ENCODE measurements at places on chromosomes 7 and 10. TPM values are rescaled to one million over a fixed set of nuclear protein-coding genes. Genes with fewer than 3 reads are reported as not detected.

The NSUN6 gene
- 23.8 TPM for total RNA-seq

The EN2 gene
- not detected for total RNA-seq

The DNAH11 gene
- 0.70 TPM for total RNA-seq

The PSD gene
- 11.7 TPM for total RNA-seq

The SVOPL gene
- total RNA-seq: not detected

The HOXA3 gene
- total RNA-seq: not detected

The ASB10 gene
- not detected for total RNA-seq

The TYW1B gene
- total RNA-seq: 4.7 TPM

The TSPAN15 gene
- total RNA-seq: 1.8 TPM

GRCh38 chr10:112875476-112876267 lies 74.4 kb upstream of the TCF7L2 start:
- no peak overlapping the region for H3K4me3 ChIP-seq
- H3K36me3 ChIP-seq: peaks cover 2% of the 10 kb centered on the region
- DNase-seq: peak; percentile 2
- H3K27ac ChIP-seq: no peak overlapping the region
- peaks cover 8% of the 10 kb centered on the region for H3K27me3 ChIP-seq
- no peaks in the 10 kb centered on the region for H3K4me1 ChIP-seq

- no peaks in the 10 kb centered on the region for H3K27me3 ChIP-seq
- H3K27ac ChIP-seq: no peak overlapping the region
- peaks cover 15% of the 10 kb centered on the region for H3K36me3 ChIP-seq
Observed at GRCh38 chr10:28127881-28128280, 129.0 kb upstream of the ODAD2 start.

DNA sequence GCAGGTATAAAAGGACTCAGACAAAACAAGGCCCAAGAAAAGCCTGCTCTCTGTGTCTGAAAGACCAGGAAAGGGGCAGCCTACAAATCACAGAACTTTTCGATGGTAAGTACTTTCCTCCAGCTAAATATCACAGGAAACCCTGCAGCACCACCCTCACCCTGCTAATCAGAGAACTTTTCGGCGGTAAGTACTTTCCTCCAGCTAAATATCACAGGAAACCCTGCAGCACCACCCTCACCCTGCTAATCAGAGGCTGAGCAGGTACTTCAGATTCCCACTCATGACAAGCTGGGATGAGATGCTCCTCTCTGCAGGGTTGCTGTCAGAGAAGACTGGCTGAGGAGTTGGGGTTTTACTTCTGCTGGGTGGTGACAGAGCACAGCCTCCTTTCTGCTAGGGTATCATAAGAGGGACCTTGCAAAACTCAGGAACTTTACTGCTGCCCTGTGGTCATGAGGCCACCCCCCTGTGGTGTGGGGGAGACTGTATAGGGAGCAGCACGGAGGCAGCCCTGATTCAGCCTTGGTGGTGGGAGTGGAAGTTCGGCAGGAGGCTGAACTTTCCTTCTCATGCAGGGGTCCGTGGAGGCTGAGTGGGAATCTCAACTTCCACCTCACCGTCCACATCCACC lies 7.2 kb downstream of the WDR37 start:
- no peak for DNase-seq
- H3K27ac ChIP-seq: peak overlapping the region; percentile 95
- no peaks in the 10 kb centered on the region for H3K27me3 ChIP-seq
- H3K4me1 ChIP-seq: peaks cover 70% of the 10 kb centered on the region
- H3K4me3 ChIP-seq: peak overlapping the region; percentile 71

DNA sequence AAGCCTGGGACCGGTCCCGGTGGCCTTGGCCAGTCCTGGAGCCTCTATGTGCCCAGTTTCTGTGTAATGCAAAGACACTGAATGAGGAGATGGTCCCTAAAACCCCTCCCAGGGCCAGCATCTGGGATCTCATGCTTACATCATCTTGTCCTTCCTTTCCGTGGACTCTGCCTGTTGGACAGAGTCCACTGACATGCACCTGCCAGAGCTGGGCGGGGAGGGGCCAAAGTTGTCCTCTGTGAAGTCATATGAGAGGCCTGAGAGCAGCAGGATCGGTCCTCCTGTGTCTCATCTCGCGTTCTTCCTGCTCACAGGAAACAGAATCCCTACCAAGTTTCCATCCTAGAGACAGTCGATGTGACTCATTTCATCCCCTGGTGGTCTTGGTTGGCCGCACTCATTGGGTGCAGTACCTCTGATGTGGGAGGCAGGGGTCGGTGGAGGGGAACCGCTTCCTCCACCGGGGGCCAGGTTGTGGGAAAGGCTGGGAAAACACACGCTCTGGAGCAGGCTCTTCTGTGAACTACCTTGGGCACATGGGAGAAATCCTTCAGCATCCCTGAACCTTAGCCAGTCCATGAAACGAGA lies 389.6 kb upstream of the PODXL start:
- H3K27ac ChIP-seq: no peak overlapping the region
- DNase-seq: no peak
- peaks cover 33% of the 10 kb centered on the region for H3K27me3 ChIP-seq
- no peaks in the 10 kb centered on the region for H3K36me3 ChIP-seq
- no peak overlapping the region for H3K4me3 ChIP-seq

DNA sequence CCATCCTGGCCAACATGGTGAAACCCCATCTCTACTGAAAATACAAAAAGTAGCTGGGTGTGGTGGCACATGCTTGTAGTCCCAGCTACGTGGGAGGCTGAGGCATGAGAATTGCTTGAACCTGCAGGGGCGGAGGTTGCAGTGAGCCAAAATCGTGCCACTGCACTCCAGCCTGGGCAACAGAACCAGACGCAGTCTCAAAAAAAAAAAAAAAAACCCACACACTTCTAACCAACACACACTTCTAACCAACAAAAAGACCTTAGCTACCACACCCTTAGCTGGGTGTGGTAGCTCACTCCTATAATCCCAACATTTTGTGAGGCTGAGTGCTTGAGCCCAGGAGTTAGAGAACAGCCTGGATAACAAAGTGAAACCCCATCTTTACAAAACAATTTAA lies 33.9 kb upstream of the SPOCK2 start:
- peaks cover 39% of the 10 kb centered on the region for H3K4me1 ChIP-seq
- H3K36me3 ChIP-seq: peaks cover 7% of the 10 kb centered on the region

DNA sequence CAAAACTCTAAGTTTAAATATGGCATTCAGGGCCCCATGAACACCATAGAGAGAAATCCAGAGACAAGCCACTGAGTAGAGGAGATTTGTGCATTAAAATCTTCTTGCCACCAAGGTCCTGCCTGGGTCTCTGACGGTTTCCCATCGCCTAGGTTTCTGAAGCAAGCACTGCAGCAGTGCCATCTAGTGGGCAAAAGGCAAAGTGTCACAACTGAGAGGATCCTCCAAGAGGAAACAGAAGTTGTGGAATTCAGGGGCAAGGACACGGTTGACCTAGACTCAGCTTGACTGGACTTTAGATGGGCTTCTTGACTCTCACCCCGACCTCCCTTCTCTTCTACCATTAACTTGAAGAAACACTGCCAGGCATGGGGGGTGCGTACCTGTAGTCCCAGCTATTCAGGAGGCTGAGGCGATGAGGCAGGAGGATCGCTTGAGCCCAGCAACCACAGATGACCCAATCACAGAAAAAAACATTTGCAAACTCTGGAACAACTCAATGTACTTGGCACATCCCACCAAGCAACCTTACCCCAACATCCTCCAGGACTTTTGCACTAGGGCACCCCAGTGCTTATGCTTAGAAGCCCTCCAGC lies 604.1 kb downstream of the GALNT17 start:
- H3K27me3 ChIP-seq: peaks cover 7% of the 10 kb centered on the region
- H3K4me1 ChIP-seq: no peaks in the 10 kb centered on the region
- H3K4me3 ChIP-seq: no peak overlapping the region
- peak; percentile 32 for DNase-seq
- H3K27ac ChIP-seq: no peak overlapping the region

- H3K4me3 ChIP-seq: no peak overlapping the region
- H3K36me3 ChIP-seq: no peaks in the 10 kb centered on the region
- no peak for DNase-seq
- peaks cover 6% of the 10 kb centered on the region for H3K4me1 ChIP-seq
- H3K27ac ChIP-seq: no peak overlapping the region
Observed at GRCh38 chr10:78524342-78524741, 490.7 kb downstream of the RPS24 start.

DNA sequence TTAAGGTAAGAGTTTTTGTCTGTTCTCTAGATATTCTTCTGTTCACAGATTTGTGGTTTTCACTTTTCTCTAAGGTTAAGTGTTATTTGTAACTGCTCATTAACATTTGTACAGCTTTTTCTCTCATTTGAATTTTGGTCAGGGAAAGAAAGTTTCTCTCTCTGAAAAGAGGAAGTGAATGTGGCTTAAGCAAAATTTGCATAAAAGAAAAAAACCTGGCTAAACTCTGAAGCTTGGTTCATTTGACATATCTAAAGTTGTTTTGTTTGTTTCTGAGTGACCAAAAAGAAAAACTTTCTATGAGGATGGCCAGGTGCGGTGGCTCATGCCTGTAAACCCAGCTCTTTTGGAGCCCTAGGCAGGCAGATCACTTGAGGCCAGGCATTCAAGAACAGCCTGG lies 22.0 kb upstream of the SLC26A4 start:
- H3K27me3 ChIP-seq: peaks cover 63% of the 10 kb centered on the region
- H3K4me1 ChIP-seq: peaks cover 16% of the 10 kb centered on the region
- no peak for DNase-seq

GRCh38 chr7:121587435-121587834 lies 191.3 kb upstream of the FAM3C start:
- H3K4me3 ChIP-seq: no peak overlapping the region
- DNase-seq: no peak
- no peaks in the 10 kb centered on the region for H3K36me3 ChIP-seq
- no peaks in the 10 kb centered on the region for H3K4me1 ChIP-seq
- H3K27ac ChIP-seq: no peak overlapping the region

- peaks cover 13% of the 10 kb centered on the region for H3K27me3 ChIP-seq
- peaks cover 54% of the 10 kb centered on the region for H3K4me1 ChIP-seq
- no peak for DNase-seq
- H3K27ac ChIP-seq: no peak overlapping the region
- peaks cover 7% of the 10 kb centered on the region for H3K36me3 ChIP-seq
Observed at GRCh38 chr7:155211173-155211572, 86.5 kb upstream of the INSIG1 start.

GRCh38 chr10:4283846-4284610 lies 499.0 kb upstream of the KLF6 start:
- H3K4me3 ChIP-seq: no peak overlapping the region
- no peak for DNase-seq
- H3K27ac ChIP-seq: no peak overlapping the region
- H3K4me1 ChIP-seq: peaks cover 12% of the 10 kb centered on the region

DNA sequence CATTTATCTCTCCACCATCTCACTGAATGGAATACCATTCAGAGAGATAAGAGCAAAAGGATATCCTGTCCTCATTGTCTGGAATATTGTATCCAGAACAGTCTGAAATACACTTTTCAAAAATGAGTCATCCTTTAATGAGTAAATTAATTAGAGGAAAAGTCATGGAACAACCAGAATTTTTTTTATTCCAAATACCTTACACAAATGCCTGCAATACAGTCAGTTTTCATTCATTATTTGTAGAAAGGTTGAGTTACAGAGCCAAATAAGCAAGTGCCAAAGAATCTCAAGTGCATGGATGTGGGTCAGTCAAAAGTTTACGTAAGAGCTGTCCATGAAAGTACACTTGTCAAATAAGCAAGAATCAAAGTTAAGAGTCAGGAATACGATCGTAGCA lies 482.6 kb downstream of the IPMK start:
- no peaks in the 10 kb centered on the region for H3K36me3 ChIP-seq
- DNase-seq: no peak
- no peak overlapping the region for H3K4me3 ChIP-seq
- H3K27me3 ChIP-seq: no peaks in the 10 kb centered on the region

GRCh38 chr10:60208676-60209269 lies 180.9 kb downstream of the ANK3 start:
- H3K27ac ChIP-seq: no peak overlapping the region
- no peak for DNase-seq
- peaks cover 16% of the 10 kb centered on the region for H3K4me1 ChIP-seq
- H3K27me3 ChIP-seq: no peaks in the 10 kb centered on the region

GRCh38 chr7:98630149-98630548 lies 13.1 kb downstream of the NPTX2 start:
- H3K27me3 ChIP-seq: peaks cover 13% of the 10 kb centered on the region
- peaks cover 3% of the 10 kb centered on the region for H3K36me3 ChIP-seq
- H3K4me3 ChIP-seq: no peak overlapping the region
- DNase-seq: no peak

- H3K36me3 ChIP-seq: no peaks in the 10 kb centered on the region
- no peak for DNase-seq
- no peaks in the 10 kb centered on the region for H3K4me1 ChIP-seq
Observed at GRCh38 chr10:79185067-79185774, 116.5 kb downstream of the ZMIZ1 start.

GRCh38 chr7:128194533-128195282 lies 46.4 kb upstream of the LEP start:
- peaks cover 11% of the 10 kb centered on the region for H3K36me3 ChIP-seq
- H3K27me3 ChIP-seq: peaks cover 29% of the 10 kb centered on the region
- no peak for DNase-seq
- H3K4me1 ChIP-seq: peaks cover 13% of the 10 kb centered on the region
- no peak overlapping the region for H3K4me3 ChIP-seq
- peak overlapping the region; percentile 31 for H3K27ac ChIP-seq

DNA sequence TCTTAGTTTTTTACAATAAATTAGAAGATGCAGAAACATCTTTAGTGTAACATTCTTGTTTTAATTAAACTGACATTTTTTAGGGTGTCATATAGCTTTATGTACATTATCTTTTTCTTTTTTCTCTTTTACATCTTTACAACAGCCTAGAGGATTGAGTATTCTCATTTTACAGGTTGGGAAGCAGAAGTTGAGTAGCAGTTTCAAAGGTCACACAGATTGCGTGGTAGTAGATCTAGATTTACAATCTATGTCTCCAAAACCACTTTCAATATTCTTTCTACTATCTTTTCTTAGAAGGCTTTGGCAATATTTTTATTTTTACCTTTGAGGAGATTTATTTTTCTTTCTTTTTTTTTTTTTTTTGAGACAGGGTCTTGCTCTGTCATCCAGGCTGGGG lies 18.7 kb upstream of the MCU start:
- H3K27me3 ChIP-seq: peaks cover 9% of the 10 kb centered on the region
- no peak overlapping the region for H3K4me3 ChIP-seq
- no peak for DNase-seq
- peaks cover 10% of the 10 kb centered on the region for H3K4me1 ChIP-seq
- H3K36me3 ChIP-seq: no peaks in the 10 kb centered on the region
